HCT116 (cell line): ENCODE measurements at places on chromosomes 12 and 14.

- DNase-seq = no peak
Measured at GRCh38 chr12:14214495-14214894, 151.0 kb upstream of the ATF7IP start.

DNA sequence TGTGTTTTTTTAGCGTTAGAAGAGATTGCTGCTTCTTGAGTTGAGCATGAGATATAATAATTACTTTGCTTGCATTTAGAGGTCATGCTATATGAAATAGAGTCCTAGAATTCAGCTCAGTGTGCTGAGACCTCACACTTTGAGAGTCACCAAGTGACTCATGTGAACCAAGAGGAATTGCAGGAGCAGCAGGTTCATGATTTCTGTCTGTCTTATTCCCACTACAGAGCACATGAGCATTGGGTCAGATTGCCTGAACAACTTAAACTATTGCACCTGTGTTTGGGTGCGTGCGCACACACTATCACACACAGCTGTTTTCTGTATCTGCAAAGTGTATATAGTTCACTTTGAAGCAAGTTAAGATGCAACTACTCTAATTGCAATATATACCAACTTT, 109.3 kb downstream of the FGD4 start:
- no peak for DNase-seq

DNA sequence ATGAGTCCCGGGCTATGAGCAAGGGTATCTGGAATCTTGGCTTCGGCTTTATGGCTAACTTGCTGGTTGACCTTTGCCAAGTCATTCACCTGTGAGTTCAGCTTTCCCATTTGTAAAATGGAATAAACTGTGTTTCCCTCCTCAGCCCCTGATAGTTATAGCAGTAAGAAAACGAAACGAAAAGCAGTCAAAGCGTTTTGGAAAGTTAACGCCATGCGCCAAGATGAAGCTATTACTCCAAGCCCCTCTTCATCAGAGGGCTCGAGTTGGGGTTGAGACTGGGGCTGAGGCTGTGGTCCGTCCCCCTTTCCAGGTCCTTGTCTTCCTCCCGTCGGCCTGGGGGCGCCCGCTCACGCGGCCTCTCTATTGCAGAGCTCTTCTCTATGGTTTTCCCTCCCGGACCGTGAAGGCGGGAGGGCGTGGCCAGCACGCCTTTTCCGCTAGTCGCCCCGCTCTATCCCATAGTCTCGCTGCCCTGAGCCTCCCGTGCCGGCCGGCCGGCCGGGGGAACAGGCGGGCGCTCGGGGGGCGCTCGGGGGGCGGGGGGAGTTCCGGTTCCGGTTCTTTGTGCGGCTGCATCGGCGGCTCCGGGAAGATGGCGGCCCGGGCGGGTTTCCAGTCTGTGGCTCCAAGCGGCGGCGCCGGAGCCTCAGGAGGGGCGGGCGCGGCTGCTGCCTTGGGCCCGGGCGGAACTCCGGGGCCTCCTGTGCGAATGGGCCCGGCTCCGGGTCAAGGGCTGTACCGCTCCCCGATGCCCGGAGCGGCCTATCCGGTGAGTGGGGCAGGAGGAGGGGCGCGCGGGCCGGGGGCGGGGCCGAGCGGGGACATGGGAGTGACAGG, at the start of gene SMARCD1:
TSS of gene SMARCD1 (plus strand) at position 568 of the 840 bp plus-strand sequence. CDS start at position 596, 28 bp downstream.
- peak; percentile 81 for DNase-seq

DNA sequence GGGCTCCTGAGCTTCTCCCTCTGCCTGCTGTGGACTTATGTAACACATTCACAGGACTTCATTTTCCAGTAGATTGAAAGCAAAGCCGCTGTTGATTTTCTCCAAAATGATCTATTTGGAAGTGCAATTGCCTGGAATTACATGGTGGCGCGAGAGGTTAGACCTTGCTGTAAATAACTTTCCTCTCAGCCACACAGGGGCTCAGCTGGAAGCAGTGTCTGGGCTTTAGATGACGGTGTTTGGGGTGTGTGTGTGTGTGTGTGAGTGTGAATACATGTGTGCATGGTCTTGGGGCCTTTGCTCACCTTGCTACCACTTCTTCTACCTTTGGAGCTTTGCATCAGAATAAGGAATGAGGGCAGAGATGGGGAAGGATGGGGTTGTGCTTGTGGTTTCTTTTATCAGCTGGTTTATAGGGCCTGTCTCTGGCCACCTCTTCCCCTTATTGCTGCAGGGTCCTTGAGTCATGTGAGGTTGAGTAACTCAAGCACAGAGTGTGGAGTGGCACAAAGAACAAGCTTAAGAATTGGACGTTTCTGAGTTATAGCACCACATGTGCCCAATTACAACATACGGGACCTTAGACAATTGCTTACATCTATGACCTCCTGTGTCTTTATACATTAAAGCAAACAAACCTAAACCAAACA, 280.6 kb downstream of the NRXN3 start:
- DNase-seq = no peak

GRCh38 chr12:105850103-105850968, 288.4 kb downstream of the NUAK1 start:
- DNase-seq = no peak

DNA sequence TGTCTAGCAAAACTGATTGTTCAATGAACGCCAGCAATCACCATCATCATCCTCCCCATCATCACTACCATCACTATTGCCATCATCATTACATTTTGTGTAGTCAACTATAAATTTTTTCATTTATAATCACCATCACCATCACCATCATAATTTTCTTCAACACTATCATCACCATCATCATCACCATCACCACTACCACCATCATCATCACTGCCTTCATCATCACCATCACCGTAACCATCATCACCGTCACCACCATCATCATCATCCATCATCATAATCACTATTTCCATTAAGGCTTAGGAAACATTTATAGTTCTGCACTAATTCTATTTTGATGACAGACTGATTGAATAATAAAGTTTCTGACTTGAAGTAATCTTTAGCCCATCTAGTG, 434.8 kb upstream of the TMEM132C start:
- DNase-seq = no peak

- no peak for DNase-seq
Measured at GRCh38 chr12:106074706-106075392, 63.9 kb downstream of the NUAK1 start.

DNA sequence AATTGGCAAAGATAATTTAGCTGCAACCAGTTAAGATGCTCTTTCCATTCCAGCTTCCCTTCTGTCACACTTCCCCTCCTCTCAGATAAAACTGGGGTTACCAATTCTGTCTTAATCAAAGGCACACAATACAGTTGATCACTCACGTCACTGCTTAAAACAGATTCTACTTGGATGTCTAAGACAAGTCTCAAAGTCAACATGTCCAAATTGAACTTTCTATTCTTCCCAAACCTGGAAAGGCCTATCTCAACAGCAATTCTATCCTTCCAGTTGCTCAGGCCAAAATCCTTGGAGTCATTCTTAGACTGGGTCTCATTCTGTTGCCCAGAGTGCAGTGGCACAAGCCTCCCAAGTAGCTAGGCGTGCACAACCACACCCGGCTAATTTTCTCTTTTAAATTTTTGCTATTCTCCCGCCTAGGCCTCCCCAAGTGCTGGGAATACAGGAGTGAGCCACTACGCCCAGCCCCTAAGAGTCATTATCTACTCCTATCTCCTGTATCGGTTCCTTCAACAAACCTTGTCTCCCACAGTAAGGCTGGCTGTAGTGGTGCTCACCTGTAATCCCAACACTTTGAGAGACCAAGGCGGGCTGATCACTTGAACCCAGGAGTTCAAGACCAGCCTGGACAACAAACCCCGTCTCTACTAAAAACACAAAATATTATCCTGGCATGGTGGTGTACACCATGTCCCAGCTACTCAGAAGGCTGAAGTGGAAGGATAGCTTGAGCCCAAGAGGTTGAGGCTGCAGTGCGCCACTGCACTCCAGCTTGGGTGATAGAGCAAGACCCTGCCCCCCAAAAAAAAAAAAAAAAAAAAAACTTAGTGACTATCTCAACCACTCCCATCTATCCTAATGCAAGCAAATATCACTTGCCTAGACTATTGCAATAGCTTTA, 4.7 kb downstream of the RPS29 start:
- DNase-seq = no peak

DNA sequence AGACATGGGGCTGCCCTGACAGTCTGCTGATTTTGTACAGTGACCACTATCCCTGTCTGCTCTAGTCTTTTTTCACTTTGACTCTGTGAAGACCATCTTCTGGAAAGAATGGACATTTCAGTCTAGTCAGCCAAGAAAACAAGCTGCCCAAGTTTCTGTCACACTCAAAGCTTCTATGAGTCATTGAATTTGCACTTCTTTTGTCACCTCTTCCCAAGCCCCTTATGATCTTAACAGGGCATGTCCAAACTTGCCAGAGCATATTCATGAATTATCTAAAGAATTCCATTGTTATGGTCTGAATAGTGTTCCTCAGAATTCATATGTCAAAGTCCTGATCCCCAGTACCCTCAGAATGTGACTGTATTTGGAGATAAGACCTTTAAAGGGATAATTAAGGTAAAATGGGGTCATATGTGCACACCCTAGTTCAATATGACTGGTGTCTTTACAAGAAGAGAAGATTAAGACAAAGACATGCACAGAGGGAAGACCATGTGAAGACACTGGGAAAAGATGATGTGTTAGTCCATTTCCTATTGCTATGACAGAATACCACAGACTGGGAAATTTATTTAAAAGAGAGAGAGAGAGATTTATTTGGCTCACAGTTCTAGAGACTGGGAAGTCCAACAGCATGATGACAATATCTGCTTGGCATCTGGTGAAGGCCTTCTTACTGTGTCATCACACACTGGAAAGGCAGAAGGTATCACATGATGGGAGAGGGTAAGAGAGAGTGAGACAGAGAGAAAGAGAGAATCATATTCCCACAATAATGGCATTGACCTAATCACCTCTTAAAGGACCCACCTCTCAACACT, 242.6 kb downstream of the BTG1 start:
- no peak for DNase-seq

GRCh38 chr14:71856199-71856919, 75.9 kb upstream of the RGS6 start:
- DNase-seq = no peak

DNA sequence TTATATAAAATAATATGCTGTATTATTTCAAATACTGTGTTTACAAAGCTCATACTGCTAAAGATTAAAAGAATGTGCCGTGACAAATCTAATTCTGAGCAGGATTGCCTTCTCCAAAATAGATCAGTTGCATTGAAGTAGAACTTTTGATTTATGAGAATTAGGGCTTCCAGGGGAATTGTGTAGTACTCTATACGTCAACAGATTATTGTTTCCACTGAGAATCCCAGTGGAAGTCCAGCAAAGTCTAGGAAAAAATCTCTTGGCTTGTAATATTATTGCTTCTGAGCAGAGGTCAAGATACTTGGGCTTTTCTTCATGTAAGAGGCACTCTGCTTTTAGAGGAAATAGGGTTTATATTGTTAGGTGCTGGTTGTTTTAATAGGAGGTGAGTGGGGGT, 133.9 kb downstream of the TRHDE start:
- DNase-seq = no peak

DNA sequence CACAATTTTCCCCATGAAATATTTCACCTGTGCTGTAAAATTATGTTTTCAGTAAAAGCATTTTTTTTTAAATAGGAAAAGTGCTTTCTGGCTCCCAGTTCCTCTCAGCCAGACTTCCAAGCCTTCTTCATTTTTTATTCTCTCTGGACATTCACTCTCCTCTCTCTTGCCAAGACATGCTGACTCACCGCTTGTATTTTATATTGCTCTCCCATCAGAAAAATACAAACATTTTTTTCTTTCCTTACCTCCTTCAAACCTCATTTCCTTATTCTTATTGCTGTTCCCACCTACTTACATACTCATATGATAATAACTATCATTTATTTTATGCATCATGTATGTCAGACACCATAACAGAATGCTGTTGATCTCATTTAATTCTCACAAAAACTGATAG, 37.7 kb upstream of the ZNF641 start:
- no peak for DNase-seq

DNA sequence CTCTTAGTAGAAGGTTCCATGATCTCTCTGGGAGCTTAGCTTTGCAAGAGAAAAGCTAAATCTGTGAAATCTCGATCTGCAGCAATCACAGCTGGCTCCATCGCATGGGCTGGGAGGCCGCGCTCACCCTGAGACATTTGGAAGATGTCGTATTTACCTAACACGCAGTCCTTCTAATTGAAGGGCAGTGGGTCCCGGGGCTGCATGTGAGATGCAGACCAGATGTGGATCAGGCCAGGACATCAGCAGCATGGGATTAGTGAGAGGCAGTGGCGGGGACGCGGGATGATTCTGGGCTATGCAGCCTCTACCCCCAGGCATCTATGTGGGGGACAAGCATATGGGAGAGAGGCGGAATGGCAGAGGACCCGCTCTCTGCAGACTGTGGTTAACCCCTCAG, 312.4 kb upstream of the RTL1 start:
- no peak for DNase-seq

DNA sequence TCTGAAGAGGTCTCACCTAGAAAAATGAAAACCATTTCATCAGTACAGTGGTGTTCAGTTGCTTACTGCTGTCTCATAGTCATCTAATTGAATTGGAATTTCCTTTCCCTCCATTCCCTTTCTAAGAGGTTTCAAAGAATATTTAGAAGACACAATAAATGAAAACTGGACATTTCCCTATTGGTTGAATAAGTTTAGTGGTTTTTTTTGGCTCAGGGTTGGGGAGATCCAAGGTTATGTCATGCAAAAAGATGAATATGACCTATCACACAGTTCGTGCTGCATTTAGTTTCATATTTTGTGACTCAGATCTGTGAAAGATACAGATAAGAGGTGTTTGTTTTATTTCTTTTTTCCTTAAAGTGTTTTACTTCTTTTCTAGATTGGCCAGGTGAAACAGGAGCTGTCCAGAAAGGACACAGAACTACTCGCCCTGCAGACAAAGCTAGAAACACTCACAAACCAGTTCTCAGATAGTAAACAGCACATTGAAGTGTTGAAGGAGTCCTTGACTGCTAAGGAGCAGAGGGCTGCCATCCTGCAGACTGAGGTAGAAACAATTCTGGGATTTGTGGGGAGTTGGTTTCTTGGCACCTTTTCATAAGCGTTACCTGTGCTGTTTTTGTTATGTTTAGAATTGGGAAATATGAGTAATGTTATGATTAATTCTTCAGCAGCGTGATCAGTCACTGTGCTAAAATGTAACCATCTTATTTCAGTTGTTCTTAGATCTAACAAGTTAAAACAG, 124.6 kb downstream of the ERC1 start:
- DNase-seq = peak; percentile 26

DNA sequence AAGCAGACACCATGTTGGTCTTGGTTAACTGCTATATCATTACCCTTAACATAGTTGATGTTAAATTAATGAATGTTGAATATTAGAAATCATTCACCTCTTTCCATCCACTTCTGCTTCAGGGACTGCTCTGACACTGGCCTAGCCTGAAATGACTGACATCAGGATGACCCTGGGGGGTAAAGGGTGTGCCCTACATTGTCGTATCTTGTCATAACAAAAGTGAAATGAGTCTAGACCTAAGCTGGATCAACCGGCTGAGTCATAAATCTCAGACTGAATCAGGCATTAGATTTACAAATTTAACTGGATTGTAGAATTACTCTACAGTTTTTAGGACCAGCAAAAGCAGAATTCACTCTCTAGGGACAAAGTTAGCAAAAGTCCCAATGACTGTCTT, 35.3 kb downstream of the KICS2 start:
- DNase-seq = no peak
